Activated T-helper 2 cell treated with anti-CD3 and anti-CD28 coated beads, Interferon-gamma antibody, Interleukin-2, Interleukin-4, amounts not matched to agents 10 μg/mL and 5 μg/mL and 100 μg/mL, durations not matched to agents 14 hours and 24 hours and 36 hours (primary cell): ENCODE measurements at places on chromosomes 12 and 14.

GRCh38 chr12:105899589-105899988, 239.2 kb downstream of the NUAK1 start:
- no peak for DNase-seq

- no peak for DNase-seq
Observed at GRCh38 chr12:124294780-124295341, at the start of gene RFLNA. RFLNA (plus strand) TSS chr12:124295093; CDS start chr12:124295430, 337 bp downstream.

DNA sequence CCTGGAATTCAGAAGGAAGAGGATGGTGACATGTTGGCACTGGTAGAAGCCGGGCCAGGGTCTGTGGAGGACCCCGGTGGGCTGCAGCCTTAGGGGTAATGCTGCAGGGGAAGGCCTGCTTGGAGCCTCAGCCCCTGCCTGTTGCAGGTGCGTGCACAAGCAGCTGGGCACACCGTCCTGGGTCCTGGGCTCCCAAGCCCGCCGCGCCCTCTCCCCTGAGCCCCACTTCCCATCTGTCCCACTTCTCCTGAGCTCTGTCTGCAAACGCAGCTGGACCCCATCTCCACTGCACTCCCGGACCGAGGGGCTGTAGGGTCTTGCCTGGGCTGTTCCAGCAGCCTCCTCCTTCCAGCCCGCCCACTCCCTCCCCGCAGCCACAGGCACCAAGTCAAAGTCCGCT, 116.8 kb downstream of the GLT1D1 start:
- DNase-seq, result no peak

DNA sequence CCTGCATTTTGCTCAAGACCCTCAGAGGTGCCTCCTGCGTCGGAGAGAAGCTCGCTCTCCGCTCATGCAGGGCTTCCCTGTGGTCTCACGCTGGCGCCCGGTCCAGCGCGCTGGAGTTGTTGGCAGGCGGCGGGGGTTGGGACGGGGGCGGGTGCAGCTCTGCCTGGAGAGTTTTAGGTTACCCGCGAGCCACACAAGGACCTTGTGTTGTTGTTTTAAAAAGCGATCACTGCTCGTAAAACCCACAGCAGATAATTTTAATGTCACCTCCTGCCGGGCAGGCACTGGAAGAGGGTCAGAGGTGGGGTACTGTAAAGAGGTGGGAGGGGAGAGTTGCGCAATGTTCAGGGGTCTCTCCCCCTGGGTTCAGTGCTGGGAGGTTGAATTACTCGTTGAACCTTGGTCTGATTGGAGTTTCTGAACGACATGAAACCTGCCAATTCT, 850 bp downstream of the SMOC1 start:
- DNase-seq, result no peak

DNA sequence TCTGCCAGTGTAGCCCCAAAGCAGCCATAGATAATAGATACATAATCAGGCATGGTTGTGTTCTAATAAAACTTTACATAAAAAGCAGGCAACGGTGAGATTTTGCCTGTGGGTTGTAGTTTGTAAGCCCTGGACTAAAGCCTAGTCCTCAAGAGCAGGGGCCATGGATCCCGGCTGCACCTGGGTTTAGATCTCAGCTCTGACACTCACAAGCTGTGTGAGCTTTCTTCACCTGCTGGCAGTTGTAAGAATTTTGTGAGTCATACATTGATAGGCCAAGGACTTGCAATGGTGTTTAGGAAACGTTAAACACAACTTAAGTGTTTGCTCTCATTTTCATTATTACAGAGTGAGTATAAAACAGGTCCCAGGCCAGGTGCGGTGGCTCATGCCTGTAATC, 395.8 kb upstream of the TBX3 start:
- no peak for DNase-seq

DNA sequence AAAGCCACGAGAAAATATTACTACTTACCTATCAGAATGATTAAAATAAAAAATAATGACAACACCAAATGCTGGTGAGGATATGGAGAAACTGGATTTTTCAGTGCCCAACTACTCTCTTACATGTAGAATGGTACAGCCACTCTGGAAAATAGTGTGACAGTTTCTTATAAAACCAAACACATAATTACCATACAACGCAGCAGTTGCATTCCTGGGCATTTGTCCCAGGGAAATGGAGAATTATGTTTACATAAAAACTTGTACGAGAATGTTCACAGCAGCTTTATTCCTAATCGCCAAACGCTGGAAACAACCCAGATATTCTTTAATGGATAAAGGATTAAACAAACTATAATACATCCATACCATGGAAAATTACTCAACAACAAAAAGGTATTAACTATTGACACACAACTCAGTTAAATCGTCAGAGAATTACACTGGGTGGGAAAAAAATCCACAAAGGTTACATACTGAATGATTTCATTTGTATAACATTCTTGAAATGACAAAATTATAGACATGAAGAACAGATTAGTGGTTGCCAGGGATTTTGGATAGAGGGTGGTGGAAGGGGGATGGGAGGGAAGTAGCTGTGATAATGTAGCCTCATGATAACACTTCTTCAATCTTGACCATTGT, 35.4 kb downstream of the TAOK3 start:
- no peak for DNase-seq
